Panc1 (cell line): ENCODE measurements at places on chromosomes 2 and 18.

DNA sequence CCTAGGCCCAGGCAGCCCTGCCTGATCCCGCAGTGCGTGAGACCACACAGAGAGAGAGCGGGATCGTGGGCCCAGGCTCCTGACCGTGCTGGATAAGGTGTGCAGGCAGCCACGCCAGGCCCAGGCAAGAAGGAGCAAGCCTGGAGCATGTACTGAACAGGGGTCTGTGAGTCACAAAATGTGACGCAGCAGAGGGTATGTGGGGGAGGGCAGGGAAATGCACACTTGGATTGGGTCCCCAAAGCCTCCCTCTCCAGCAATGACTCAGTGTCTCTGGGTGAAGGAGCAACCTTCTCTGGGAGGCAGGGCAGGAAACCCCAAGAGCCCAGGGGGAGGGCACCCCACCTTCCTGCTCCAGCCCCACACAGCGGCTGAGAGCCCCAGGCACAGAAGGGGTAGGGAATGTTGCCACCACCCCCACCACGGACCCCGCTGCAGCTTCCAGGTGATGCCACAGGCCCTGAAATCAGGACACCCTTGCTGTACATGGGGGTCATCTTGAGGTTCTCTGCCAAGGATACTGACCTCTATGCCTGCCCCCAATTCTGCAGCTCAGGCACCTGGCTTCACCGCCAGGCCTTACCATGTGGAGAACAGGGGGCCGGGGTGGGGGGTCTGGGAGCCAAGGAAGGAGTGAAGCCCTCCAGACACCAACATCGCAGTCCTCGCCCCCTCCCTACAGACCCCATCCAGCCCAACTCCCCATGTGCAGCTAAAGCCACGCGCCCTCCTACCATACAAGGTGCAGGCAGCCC lies 1.3 kb upstream of the GPC1 start:
- no peak for DNase-seq

- no peak for DNase-seq
These were observed 274.1 kb downstream of the AFF3 start for GRCh38 chr2:99868260-99868659.

DNA sequence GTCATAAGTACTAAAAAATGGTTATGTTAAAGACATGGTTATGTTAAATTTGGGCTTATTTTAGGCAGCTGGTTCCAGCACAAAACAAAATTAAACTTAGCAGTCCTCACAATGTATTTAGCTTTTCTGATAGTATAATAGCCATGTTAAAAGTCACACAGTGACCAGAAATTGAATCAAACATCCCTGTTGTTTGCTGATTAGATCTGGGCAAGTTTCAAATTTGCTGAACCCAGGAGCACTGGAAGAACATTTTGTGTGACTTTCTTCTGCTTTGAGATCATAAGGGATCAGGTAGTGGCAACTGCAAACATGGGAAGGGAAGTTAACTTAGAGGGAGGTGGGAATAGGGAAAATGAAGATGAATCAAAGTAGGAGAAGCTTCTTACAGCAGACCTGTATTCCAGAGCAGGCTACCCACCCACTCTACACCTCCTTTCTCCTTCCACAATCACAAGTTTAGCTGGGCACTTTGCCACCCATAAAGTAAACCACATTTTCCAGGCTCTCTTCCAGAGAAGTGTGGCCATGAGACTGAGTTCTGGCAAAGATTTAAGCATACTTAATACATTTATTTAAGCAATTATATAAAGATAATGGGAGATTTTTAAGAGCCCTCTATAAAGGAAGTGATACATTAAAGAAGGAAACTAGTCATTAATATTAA lies 616.1 kb upstream of the LRATD1 start:
- DNase-seq, result no peak

DNA sequence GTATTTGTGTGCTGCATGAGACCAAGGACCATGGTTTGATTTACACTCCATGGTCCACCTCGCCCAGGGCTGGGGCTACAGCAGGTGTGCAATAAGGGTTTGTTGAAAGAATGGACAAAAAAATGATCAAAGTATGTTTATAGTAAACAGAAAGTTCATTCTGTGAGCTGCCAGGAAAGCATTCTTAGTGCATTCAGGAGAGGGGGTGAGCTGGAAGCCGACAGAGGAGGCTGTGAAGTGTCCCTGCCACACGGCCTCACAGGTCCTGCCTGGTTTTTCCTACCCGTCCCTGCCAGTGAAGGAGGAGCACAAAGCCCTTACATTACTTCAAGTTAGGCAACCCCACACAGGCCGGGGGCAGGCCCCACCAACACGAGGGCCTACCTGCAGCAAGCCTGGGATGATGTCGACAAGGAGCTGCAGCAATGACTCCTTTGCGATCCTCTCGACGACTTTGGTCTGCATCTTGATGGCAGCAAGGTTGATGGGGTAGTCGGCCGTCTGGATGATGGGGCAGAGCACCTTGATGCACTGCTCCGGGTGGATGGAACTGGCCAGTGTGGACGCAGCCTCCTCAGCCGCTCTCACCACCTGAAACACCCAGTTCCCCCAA lies 63.2 kb upstream of the TFCP2L1 start:
- no peak for DNase-seq

DNA sequence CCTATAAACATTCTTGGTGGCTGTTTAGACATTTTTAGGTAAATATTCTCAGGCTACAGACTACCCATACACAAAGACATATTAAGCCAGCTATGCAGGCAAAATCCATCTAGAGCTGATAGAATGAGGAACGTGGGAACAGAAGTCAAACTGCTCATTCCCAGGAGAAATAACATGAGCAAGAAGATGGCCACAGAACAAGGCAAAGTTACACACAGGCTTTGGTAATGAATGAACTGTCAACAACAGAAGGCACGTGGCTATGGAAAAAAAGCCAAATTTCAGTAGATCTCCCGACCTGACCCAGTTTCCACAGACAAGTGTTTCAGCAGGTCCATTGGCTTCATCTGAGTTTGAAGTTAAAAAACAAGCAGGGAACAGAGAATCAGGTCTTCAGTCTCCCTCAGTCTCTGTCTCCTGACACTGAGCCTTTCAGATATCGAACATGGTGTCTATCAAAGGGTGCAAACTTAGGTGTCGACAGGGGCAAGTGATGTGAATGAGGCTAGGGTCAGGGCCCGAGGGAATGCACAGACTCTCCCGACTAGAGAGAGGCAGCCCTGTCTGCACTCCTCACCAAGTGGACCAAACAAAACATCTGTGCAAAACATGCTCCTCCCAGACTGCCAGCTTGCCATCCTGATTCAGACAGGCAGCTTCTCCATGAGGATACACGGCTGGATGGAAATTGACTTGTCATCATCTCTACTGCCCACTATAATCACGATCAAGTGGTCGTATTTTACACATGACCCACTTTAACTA lies 25.9 kb downstream of the SIGLEC15 start:
- no peak for DNase-seq

DNA sequence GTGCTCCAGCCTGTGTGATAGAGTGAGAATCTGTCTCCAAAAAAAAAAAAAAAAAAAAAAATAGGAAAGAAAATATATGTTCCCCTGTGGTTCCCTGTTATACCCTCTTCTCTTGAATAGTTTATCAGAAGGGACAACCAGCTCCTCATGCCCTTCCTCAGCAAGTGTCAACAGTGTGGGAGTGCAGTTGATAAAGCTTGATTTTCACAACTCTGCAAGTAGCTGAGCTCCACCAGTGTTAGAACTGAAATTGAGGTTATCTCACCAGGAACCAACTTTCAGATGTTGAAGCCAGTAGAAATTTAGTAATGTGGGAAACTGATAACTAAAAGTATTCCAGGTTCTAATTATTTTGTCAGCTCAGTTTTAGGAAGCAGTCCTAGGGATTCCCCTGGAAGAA lies 25.1 kb downstream of the NEDD4L start:
- DNase-seq, result no peak

GRCh38 chr18:79664525-79665125 lies 15.0 kb upstream of the CTDP1 start:
- peak; percentile 64 for DNase-seq

DNA sequence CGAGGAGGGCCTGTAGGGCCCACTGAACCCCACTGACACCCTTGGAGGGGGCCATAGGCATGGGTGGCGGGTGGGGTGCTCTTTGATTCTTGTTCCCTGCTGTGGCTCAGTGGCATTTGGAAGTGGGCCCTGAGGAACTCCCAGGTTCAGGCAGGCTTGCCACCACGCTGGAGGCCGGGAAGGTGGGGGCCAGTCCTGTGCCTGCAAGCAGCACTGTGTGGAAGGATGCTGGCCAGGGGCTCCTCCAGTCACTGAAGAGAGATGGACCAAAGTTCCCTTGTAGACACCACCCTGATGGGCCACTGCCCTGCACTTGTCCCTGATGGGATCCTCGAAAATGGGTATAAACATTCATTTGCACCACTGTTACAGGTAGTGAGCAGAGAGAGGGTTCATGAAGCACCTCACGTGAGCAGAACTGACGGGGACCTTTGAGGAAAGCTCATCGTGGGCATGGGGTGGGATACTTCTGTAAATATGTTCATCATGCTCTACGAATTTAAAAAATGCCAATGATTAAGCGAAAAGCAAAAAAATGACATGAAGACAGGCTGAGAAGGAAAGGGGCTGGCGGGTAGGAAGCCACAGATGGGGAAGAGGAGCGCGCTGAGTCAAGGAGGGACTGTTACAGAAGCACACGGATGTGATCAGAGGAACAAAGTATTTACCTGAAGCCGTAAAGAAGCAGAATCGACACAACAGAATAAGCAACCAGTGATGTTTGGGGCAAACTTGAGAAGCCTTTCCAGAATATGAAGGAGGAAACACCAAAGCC lies 45.2 kb upstream of the ASB1 start:
- DNase-seq, result no peak

DNA sequence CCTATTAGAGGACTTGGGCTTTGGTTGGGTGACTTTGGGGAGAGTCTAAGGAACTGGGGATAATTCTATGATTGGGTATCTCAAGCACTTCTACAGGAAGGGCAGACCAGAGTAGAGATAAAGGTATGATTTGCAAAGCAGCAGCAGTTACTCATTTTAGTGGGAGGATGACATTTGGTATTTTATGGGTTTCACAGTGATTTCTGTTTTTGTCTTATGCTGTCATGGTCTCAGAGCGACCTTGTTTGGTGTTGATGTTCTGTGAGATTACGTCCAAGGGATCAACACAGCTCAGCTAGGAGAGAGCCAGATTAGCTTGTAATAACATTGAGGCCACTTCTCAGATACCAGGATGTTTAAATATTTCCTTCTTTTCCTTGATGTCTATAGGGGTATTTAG lies 18.2 kb downstream of the TTR start:
- no peak for DNase-seq

DNA sequence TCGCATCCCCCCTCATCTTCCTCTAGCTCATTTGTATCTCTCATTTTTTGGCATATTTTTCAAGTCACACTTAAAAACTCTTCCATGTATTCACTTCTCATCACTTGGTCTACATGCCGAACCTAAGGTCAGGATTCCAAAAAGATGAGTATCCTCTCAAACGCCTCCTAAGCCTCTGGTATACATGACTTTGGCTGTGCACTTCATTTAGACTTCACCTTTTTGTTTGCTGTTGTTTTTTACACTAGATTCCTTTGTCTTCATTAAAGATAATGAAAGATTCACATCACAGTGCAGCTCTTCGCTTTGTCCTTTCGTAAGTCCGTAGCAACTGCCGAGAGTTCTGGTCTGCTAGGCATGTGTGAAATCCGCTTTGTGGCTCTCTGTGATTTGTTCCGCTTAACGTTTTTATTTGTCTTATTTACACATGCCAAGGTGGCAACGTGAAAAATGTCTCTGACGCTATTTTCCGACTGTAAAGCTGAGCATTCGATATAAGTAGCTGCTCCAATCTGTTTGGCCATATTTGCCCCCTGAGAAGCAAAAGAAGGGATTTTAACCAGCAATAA lies 17.7 kb downstream of the RND3 start:
- no peak for DNase-seq

GRCh38 chr2:27441226-27441926 lies 805 bp upstream of the KRTCAP3 start:
- DNase-seq, result no peak

DNA sequence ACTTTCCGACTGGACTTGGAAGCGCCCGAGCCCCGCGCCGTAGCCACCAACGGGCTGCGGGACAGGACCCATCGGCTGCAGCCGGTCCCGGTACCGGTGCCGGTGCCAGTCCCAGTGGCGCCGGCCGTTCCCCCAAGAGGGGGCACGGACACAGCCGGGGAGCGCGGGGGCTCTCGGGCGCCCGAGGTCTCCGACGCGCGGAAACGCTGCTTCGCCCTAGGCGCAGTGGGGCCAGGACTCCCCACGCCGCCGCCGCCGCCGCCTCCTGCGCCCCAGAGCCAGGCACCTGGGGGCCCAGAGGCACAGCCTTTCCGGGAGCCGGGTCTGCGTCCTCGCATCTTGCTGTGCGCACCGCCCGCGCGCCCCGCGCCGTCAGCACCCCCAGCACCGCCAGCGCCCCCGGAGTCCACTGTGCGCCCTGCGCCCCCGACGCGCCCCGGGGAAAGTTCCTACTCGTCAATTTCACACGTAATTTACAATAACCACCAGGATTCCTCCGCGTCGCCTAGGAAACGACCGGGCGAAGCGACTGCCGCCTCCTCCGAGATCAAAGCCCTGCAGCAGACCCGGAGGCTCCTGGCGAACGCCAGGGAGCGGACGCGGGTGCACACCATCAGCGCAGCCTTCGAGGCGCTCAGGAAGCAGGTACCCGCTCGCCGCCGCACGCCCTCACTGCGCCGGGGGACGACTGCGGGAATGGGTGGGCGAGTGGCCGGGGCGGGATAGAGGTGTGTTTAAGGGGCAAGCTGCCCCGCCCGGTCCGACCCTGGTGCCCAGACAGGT lies 713 bp downstream of the ATOH8 start:
- DNase-seq, result no peak

- no peak for DNase-seq
These were observed 520.5 kb downstream of the KCNJ3 start for GRCh38 chr2:155218945-155219344.

DNA sequence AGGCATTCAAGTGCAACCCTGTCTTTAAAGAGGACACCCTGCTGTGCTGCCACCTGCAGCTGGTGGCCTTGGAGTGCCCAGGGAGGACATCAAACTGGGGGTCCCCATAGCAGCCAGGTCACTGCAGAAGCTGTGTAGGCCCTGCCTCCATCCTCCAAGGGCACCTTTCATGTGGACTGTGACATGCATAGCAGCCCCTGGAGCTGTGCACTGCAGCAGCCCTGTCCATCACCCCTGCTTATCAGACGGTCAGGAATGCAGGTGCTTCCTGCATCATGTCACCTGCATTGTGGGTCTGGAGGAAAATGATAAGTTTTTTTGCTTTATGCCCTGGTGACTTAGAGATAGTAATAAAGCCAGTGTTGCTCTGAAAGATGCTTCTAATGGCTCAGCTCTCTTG lies 155.7 kb downstream of the DYSF start:
- DNase-seq, result no peak

DNA sequence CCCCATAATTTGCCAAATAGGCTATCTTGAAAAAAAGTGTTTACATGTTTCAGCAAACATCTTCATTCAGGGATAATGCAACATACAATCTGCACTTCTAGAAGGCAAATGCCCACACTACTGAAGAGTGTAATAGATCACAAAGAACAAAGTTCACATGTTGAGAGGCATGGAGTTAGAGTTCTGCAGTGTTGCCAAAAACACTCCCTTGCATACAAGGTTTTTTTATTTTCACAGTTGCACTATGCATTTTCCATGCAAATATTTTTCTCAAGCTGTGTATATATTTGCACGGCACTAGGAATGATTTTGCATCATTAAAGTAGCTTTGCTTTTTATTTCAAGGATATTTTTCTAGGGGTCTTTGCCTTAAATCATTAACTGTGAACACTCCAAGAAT lies 409.9 kb downstream of the THSD7B start:
- no peak for DNase-seq

GRCh38 chr2:189407281-189408209 lies 33.7 kb upstream of the WDR75 start:
- no peak for DNase-seq
